ENCODE measurements at places on chromosomes 7 and 10.
A peak's percentile ranks its signal among the peaks of the same experiment; 100 is the strongest.

- DNase-seq: no peak
Observed at GRCh38 chr7:50069613-50070012, 23.4 kb downstream of the ZPBP start.

DNA sequence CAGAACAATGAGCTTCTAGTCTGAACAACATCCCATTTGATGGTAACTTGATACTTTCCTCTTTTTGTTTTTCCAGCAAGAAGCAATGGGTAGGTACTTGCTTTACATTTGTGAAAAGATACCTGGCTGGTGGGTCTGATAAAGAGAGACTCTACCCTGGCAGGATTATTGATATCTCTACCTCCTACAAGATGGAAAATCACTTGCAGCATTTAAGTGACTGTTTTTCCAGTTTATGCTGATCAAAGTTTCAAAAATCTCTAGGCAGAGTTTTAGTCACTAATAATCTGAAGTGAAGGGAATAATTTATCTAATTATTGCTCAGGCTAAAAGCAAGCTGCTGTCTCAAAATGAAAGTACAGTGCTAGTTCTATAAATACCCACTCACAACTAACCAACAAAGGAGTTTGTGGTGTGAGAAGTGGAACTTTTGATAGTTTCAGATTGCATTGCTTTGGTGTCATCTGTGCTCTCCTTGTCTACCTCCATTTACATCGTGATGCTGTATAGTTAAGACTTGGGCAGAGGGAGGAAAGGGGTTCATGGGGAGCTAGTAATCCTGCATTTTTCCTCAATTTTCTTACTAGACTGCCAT is 86.0 kb upstream of the ANKRD1 start:
- no peak for DNase-seq

DNA sequence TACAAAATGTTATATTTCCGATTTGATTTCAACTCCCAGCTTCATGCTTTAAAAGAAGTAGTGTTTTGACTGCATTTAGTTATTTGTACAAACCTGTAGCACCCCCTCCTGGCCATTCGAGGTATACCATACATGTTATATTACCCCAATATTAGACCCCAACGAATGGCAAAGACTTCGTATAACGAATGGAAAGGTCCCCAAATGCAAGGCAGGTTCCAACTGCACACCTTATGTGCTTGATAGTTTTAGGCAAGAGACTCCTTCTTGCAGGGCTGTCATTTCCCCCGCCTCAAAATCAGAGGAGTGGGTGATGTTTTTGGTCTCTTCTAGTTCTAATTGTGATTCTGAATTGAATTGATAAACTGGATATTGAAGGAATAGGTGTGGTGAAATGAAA is 101.1 kb upstream of the TARP start:
- peak; percentile 35 for DNase-seq

DNA sequence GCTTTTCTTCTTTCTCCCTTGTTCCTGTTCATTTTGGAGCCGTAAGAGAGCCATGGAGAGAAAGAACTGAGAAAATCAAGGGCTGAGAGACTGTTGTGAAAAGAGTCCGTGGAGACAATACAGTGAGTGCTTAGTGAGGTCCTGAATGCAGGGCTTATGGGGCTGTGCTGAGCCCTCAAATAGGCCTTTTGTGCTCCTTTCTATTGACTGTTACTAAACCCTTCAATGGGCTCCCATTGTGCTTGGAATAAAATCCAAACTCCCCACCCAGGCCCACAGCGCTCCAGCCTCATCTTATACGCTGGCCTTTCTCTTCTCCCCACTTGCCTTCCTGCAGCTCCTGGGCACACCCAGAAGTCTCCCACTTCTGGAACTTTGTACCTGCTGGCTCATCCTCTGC is 243.1 kb upstream of the HABP2 start:
- DNase-seq: no peak

DNA sequence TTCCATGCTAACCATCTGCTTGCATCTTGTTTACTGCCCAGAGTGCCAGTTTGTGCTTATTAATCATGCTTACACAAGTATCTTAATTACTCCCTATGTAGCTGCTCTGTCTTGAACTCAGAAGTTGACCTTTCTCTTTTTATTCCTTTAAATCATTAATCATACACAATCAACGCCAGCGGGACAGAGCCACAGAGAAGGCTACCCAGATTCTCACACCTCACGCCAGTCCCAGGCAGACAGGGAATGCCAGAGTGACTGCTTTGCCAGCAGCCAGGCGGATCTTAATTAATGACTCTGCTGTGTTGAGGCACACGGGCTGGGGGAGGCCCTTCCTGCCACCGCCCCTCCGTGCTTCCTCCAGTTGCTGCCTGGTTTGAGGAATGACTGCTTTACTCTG is 229.4 kb downstream of the LRMDA start:
- no peak for DNase-seq

DNA sequence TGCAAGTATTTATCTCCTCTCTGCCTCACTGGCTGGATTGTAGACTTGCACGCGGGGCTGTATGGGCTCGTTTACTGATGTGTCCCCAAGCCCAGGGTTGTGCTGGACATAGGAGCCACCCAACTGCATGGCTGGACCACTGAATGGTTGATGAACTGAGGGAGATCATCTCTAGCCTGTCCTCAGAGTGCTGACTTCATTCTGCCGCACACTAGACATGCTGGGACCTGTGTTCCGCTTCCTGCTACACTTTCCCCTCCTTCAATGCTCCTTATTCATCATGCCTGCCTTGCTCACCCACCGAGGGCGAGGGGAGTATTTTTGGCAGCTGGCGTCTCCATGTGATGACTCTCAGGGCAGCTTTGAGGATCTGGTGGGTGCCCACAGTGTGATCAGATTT is 440.2 kb downstream of the GLRX3 start:
- no peak for DNase-seq

DNA sequence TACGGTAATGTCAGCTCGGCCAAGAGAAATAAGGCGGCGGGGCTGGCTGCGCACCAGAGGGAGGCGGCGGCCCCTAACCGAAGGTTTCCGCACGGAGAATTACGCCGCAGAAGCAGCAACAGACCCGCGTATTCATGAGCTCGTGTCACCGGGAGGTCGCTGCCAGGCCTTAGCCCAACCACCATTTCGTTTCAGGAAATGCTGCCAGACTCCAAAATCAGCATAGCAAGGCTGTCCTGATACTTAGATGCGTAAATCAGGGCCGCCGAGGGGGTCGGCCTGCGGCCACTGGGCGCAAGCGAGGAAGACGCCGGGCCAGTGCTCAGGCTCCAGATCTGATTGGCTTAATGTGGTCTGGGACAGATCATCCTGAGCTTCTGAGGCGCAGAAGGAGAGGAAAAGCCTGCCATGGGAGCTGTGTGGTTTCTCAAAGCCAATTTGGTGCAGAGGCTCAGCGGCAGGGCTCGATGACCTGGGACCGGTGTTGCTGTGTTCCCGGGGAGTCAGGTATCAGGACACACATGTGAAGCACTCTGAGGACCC is 247.9 kb downstream of the BAMBI start:
- no peak for DNase-seq

- DNase-seq: no peak
Observed at GRCh38 chr7:156578578-156578940, 62.0 kb upstream of the RNF32 start.

DNA sequence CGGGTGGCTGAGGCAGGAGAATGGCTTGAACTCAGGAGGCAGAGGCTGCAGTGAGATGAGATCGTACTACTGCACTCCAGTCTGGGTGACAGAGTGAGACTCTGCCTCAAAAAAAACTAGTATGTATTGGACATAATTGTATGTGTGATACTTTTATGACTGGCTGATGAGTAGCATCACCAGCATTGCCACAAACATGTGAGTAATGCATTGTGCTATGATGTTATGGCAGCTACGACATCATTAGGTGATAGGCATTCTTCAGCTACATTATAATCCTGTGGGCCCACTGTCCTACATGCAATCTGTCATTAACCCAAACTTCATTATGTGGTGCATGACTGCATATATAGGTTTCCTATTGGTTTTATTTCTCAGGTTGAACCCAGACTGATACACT is 352.4 kb downstream of the GALNT17 start:
- DNase-seq: no peak

GRCh38 chr7:3282457-3282856 is 18.6 kb upstream of the SDK1 start:
- DNase-seq: no peak

GRCh38 chr7:90864088-90864487 is 268.0 kb downstream of the CDK14 start:
- no peak for DNase-seq

DNA sequence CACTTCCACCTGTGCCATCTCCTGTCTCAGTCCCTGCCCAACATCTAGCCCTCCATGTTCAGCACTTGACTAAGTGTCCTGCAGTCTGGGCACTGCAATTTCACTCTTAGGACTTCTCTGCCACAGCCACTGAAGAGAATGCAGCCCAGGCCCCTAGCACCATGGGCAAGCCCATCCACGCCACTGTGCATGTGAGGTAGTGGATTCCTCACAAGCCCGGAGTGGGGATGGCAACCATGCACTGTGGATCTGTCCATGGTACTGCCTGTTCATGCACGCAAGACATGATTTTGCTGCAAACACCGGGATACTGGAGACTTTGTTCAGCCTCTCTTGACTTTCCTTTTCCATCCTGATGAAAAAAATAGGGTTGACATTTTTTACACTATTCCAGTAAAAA is 12.3 kb downstream of the DDC start:
- DNase-seq: no peak

- no peak for DNase-seq
Observed at GRCh38 chr7:105316578-105317344, 72.0 kb downstream of the SRPK2 start.

GRCh38 chr7:107167483-107168232 is 1.1 kb upstream of the HBP1 start:
- DNase-seq: peak; percentile 58

DNA sequence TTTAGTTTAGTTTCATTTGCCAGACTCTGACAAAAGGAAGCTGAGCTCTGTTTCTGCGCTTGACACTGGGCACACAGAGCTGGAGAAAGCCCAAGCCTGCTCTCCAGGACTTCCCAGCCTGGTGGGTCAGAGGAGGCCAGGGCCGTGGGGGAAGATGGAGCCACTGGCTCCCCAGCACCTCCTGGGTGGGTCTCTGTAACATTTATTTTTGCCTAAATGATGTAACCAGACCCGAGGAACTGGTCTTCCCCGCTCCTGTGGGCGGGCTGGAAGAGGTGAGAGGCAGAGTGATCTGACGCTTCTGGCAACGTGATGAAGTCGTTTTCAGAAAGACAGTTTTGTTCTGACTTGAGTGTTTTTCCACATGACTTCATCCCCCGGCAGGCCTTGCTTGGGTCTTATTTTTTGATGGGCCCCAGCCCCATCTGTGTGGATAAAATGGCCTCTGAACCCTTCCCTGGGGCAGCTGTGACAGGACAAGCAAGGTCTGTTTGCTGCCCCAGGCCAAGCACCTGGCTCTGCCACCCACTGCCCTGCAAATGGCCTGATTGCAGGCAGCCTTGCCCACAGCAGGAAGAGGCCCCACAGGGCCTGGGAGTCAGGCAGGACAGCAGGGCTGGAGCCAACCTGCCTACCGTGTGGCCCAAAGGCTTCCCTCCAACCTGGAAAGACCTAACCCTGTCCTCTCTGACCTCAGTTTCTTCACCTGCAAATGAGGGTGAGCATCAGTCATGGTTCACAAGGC is 304.9 kb upstream of the ZMIZ1 start:
- no peak for DNase-seq

DNA sequence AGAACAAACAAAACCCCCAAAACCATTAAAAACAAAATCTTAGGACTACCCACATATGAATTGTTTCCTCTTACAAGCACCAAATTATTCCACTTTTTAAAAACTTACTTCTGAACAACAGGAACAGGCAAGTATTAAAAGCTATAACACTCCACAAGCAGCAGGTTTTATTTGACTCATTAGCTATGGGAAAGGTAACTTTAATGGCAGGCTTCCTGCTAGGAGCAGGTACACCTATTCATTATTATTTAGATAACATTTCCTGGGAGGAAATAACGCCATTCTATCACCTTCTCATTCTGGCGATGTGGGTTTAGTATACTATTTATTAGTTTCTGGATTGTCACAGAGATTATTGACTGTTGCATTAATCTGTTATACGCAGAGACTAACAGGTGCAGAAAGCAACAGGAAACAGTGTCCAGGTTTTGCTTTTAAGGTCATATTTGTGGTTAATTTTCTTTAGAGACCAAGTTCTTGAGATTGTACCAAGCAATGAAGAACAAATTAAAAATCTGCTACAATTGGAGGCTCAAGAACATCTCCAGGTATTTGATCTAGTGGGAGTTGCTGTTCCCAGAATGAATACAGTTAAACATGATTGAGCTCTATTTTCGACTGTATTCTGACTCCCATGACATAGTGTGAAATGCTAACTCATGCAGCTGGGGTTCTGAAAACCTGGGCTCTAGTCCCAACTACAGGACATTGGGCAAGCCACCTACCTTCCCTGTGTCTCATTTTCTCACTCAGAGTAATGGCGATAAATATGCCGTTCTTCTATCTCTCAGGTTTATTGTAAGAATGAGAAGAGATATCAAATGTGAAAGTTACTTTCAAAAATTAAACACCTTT is 2.0 kb downstream of the CPA2 start:
- DNase-seq: no peak

DNA sequence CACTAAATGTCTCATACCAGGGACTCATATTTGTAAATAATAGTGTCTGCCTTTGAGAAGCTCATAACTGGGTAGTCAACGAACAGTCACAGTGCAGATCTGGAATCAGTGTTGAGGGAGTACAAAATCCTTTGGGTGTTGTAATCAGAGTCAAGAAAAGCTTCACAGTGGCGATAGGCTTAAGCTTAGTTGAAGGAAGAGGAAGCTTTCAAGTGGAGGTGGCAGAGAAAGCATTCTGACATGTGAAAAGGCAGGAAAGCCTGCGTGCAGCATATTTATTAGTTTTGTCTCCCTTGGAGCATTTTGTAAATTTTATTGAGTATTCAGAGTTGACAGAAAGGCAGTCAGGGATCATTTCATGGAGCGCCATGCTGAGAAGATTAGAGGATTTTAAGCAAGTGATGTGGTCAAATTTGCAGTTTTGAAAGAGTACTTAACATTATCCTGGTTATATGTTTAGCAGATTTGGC is 104.9 kb downstream of the ADK start:
- no peak for DNase-seq

- DNase-seq: no peak
Observed at GRCh38 chr10:3827266-3827665, 42.3 kb upstream of the KLF6 start.

GRCh38 chr10:49115015-49115795 is at the start of gene VSTM4:
VSTM4 (minus strand) TSS chr10:49115522; CDS start chr10:49115485, 37 bp downstream.
- DNase-seq: no peak

GRCh38 chr7:18494821-18495408 is 634 bp upstream of the HDAC9 start:
- no peak for DNase-seq

GRCh38 chr10:103759100-103759781 is 96.1 kb downstream of the SH3PXD2A start:
- DNase-seq: no peak

Measured in activated T-helper 9 cell treated with anti-CD3 and anti-CD28 coated beads, Interleukin-2, amount 50 U/mL, for 16 hours (primary cell).